Fibroblast of the aortic adventitia (primary cell): ENCODE measurements at places on chromosomes 7 and 10. TPM values are rescaled to one million over a fixed set of nuclear protein-coding genes. Genes with fewer than 3 reads are reported as not detected.

Gene ACSM6
- not detected in 2 replicates for total RNA-seq

Gene TMEM225B
- 0.54 TPM in 1 of 2 replicates, not detected in the other for total RNA-seq

DNA sequence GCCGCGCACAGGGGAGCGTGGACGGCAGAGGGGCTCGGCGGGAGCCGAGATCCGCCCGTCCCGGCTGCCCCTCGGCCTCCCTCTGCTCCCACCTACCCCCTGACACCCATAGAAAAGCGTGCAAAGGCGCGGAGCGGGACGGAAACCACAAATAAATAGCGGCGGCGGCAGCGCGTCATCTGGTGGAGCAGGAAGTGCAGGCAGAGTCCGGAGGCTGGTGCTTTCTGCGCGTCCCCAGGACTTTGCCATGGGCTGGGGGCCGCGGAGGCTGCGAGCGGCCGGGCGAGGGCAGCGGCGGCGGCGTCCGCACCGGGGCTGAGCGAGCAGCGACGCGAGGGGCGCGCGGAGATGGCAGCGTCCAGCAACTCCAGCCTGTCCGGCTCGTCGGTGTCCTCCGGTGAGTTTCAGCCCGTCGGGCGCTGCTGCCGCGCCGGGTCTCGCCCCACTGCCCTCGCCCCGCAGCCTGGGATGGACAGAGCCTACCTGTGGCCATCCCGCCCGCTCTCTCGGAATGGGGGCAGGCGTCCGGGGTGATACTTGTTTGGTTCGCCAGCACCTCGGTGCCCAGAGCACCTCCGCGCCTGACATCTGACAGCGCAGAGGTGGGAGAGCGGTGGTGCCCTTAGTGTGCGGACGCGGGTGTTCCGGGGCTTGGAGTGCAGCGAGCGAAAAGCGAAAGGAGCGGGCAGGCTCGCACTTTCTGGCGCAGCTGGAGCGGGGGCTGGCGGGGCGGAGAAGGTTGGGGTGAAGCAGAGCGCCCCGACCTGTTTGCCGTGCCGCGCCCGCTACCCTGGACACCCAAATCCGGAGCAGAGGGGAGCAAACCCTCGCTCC is at the start of gene CHN2:
TSS of gene CHN2 (plus strand) at position 182 of the 834 bp plus-strand sequence.
- peak; percentile 26 for DNase-seq

DNA sequence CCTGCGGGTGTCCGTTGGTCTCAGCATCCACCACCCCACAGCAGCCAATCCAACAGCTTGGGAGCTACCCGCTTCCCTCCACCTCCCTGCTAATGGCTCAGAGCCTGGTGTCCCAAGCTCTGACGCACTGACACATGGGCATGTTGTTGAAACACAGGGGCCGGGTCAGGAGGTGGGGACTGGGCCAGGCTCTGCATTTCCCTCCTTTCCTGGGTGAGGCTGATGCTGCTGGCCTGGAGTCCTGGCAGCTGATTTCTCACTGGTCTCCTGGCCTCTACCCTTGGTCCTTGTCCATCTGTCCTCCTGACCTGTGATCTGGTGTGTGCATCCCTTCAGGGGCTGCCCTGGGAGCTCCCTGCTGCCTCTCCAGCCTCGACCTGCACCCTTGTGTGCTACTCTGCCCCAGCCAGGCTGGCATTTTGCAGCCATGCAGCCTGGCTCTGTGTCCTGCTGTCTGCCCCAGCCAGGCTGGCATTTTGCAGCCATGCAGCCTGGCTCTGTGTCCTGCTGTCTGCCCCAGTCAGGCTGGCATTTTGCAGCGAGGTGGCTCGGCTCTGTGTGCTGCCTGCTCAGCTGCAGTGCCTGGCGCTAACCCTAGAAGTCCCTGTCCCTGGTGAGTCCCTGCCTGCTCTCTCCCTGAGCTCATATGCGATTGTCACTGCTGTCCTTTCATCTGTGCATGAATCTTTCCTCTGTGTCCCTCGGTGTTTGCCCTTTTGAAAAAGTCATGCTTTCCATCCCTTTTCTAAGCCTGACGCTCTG is 14.0 kb downstream of the AMZ1 start:
- peak; percentile 76 for DNase-seq

DNA sequence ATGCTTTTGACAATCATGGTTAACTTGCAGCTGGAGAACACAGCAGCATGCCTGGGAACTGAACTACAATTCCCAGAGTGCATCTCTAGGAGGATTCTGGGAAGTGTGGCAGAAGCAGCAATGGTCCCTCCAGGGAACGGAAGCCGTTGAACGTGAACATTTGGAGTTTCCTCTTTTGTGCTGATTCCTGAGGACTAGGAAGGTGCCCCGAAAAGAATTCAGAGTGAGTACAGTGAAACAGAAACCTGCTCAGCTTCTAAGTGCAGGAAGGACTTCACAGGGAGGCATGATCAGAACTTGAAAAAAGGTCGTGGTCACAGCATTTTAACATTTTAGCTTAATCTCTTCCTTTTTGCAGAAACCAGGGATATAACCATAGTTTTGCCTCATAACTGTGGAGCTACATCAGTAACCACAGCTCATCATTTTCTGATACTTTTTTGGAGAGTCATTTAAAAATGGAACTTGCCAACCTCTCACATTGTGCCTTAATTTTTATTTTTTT is at the start of gene NUDT13:
TSS of gene NUDT13 (plus strand) at position 111 of the 505 bp plus-strand sequence. CDS start 3,911 bp downstream, outside the sequence.
- DNase-seq, result peak; percentile 81

DNA sequence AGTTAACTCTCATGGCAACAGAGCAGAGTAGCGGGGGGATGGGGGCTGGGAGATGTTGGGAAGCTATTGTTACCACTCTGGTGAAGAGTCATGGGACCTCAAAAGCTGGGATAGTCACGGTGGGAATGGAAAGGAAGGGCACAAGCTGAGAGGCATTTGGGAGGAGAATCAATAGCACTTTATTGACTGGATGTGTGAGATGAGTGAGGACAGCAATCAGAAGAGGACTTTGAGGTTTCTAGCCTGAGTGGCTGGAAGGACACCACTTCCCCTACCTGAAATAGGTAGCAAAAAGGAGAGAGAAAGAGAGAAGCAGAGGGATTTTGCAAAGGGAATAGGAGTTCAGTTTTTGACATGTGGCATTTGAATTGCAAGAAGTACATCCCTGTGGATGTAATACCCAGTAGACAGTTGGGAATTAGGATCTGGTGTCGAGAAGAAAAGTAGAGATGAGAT is 27.2 kb downstream of the SCD start:
- DNase-seq, result no peak

DNA sequence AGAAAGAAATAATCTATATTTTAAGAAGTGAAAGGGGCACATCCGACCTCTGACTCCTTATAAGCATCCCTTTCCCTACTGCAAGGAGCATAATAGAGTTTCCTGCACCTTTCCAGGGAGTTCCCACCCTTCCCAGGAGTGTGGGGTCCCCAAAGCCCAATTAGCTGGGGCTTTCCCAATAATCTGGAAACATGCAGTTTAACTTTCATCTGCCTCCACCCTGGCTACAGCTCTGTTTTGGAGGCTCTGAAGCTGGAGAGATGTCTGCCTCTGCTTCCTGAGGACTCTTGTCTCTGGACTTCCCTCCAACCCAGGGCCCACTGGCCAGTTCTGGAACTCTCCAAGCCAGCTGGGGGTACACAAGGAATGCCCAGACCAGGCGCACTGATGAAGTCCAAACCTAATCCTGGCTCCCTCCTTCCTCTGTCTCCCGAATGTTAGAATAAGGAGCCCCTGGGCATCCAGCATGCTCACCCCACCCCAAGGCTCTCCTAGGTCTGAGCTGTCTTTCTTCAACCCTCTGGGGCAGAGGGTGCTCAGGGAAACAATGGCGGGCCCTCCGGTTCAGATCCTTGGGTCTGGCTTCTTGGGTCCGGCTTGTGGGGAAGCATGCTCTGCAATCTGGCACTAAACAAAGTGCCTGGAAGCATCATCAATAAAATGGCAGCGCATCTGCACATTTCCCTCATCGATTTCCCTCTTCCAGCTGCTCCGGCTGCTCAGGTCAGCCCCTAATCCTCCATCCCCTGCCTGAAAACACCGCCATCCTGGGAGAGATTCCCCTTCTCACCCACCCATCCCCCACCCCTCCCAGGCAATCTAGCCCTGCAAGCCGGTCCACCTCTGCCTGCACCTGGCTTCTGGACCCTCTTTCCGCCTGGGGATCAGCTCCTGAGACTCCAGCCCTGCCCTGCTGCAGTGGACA is 13.3 kb downstream of the HOXA4 start:
- DNase-seq, result peak; percentile 24

- DNase-seq, result no peak
Measured at GRCh38 chr10:34399013-34399412, 416.1 kb downstream of the PARD3 start.

DNA sequence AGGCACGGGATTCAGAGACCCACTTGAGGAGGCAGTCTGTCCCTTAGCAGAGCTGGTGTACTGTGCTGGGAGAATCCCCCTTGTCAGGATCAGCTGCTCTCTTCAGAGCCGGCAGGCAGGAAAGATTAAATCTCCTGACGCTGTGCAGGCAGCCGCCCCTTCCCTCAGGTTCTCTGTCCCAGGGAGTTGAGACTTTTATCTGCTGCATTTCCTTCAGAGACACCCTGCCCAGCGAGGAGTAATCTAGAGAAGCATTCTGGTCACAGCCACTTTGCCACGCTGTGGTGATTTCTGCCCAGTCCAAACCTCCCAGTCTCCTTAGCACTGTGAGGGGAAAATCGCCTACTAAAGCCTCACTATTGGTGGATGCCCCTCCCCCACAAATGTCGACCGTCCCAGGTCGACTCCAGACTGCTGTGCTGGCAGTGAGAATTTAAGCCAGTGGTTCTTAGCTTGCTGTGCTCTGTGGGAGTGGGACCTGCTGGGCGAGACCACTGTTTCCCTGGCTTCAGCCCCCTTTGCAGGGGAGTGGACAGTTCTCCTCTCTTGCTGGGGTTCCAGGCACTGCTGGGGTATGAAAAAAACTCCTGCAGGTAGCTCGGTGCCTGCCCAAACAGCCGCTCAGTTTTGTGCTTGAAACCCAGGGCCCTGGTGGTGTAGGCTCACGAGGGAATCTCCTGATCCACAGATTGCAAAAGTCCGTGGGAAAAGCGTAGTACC is 265.4 kb downstream of the ZWINT start:
- DNase-seq, result no peak

DNA sequence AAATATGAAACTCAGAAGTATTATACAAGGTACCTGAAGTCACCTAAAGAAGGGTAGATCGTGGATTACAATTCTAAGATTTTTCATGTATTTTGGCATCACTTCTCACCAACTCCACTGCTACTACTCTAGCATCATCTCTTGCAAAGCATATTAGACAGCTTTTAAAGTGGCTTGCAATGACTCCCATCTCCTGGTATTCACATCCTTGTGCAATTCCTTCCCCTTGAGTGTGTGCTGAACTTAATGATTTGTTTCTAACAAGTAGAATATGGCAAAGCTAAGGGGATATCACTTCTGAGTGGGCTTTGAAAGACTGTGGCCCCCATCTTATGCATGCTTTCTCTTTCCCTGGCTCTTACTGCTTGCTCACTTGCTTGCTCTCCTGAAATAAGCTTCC is 280.2 kb downstream of the SNX13 start:
- peak; percentile 79 for DNase-seq

DNA sequence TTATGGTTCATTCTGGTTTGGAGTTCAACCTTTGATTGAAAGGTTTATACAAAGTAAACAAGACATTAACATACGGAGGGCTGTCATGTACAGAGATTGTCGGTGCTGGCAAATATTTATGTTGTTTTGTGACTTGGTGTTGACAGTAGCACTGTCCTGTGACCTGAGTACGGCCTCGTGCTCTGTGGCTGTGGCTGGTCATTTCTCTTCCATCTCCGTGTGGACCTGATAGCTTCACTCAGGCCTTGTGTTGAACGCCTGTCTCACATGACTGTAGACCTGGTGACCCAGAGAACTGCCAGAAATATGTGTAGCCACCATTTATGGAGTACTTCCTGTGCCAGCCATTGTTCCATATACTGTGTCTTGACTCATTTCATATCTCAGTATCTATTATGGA is 311.6 kb downstream of the CCDC3 start:
- no peak for DNase-seq
